ENCODE measurements at places on chromosomes 2 and 18.
A peak's percentile ranks its signal among the peaks of the same experiment; 100 is the strongest.

GRCh38 chr2:100235098-100235497 is 87.2 kb downstream of the LONRF2 start:
- no peak for DNase-seq

DNA sequence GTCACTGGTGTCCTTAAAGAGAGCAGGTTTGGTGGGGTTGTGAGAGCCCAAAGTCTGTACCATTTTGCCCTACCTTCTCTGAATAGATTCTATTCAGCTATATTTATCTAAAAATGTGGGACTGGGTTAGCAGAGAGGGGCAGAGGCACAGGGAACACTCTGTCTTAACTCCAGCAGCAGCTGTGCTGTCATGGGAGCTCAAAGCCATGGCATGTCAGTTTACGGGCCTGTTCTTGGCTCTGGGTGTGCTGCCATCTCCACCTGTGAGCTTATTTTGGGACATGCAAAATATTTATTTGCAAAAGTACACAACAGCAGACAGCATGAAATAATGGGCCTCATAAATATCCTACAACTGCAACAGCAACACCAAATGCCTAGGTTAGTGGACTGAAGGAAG is 129.6 kb upstream of the KCTD1 start:
- DNase-seq: no peak

- DNase-seq: peak; percentile 83
These were observed 141.9 kb upstream of the LGALSL start for GRCh38 chr2:64311948-64312621.

DNA sequence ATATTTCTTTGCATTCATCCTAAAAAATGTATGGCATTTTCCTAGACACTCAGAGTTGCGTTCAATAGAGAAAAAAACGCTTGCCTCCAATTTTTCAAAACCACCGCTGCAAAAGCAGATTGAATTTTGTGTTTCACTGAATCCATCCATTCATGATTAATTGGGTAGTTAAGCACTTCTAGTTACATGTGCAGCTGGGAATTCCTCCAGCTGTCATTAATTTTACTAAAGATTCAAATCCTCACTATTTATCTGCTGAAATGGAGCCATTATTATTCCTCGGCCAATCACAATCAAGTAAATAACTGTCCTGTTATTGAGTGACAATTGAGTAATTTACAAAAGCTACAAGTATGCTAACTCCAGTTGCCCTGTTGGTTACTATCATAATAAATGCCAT is 75.8 kb upstream of the ARL5A start:
- DNase-seq: no peak

- DNase-seq: peak; percentile 38
These were observed 154.0 kb upstream of the MAP3K20 start for GRCh38 chr2:172921532-172922236.

GRCh38 chr2:201953880-201954279 is 79.8 kb upstream of the FZD7 start:
- no peak for DNase-seq

DNA sequence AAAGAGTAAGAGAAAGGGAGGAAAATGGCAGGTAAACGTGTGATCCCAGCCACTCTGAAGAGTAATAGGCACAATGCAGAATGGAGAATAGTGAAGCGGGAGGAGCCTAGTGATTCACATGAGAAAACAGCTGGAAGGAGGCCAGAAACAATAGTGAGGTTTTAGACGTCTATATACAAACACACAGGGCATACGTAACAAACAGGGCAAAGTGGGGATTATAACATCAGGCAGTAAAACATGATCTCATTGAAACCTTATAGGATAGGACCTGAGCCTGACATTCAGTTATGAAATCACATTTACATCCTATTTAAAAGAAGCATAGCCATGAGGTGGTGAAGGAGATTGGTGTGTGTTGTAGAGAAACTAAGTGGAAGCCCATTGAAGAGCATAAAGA is 33.0 kb upstream of the GATA6 start:
- peak; percentile 1 for DNase-seq

DNA sequence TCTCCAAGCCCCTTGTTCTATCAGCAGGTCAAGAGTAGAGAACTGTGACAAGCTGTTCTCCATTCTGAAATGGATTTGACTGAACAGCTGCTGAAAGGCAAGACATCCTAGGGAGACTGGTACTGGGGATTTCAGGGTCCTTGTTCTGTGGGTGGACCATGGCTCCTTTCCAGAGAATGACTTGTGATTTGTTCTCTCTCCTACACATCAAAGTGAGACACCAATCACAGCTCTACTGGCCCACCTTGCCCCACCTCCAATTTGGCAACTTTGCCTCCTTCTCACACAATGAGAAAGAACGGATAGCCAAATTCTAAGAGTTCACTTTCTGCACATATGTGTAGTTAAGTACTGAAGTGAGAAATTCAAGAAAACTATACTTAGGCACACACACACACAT is 67.4 kb downstream of the BCL11A start:
- peak; percentile 53 for DNase-seq

DNA sequence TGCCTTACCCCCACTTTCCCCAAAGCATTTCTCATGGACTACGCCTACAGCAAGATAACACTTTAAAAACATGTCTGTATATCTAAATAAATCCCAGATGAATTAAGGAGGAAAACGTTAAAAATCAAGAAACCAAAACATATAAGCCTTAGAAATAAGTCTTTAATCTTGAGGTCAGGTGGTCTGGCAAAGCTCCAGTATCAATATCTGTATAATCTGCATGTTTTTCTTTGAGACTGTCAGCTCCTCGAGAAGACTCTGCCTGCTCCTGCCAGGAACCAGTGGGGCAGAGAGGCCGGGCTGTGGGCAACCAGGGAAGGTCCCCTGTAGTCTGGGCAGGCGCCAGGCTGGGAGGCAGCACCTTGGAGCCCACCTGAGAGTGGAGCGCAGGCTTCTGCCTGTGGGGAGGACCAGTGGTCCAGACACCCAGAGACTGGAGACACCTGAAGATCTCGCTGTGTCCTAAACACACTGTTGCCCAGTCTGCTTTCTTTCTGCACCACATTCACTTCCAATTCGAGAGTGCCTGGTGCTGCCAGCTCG is 291.0 kb upstream of the SOX11 start:
- no peak for DNase-seq

- no peak for DNase-seq
These were observed 31.0 kb downstream of the COL4A4 start for GRCh38 chr2:227132986-227133385.

- no peak for DNase-seq
These were observed 116.7 kb downstream of the PTRHD1 start for GRCh38 chr2:24676493-24676892.

GRCh38 chr2:29425866-29426265 is 310.7 kb downstream of the CLIP4 start:
- no peak for DNase-seq

GRCh38 chr2:12222554-12222953 is 476.1 kb downstream of the LPIN1 start:
- DNase-seq: no peak

DNA sequence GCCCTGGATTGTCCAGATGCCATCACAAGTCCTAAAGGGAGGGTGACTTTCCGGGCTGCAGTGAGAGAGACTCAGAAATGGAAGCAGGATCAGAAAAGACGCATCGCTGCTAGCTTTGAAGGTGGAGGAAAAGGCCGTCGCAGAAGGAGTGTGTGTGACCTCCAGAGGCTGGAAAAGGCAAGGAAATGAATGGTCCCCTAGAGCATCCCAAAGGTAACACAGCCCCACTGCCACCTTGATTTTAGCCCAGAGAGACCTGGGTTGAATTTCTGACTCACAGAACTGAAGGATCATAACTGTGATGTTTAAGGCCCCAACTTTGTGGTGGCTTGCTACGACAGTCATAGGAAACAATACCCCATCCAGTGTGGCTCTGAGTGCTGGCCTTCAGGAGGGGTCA is 8.6 kb upstream of the NCK2 start:
- DNase-seq: no peak

- no peak for DNase-seq
These were observed 19.3 kb downstream of the SPRED2 start for GRCh38 chr2:65413106-65413505.

GRCh38 chr2:189870381-189871085 is 86.3 kb downstream of the PMS1 start:
- no peak for DNase-seq

DNA sequence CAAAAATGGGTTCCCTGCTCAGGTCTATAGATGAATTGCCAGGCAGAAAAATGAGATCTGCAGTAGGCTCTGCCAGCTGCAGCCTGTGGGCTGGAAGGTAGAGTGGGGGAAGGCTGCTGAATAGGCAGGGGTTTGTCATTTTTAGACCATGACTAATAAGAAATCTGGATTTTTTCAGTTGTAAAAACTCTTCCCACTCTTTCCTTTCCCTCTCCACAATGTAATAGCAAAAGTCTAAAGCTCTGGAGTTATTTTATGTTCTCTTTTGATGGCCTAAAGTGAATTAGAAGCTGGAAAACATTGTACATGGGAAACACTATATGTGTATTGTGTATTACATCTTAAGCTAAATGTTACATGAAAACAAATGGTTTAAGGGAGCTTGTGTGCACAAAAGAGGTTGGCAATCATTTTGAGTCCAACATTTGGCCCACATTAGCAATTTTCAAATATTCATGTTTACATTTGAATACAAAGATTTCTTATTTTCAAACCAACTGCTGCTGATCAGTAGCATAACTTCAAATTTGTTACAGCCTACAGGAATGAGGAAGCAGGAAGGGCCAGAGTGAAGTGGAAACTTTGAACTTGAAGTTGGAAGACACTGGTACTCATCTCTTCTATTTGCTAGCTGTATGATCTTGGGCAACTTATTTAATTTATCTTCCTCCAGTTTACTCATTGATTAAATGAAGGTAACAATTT is 407.1 kb downstream of the SLC4A3 start:
- peak; percentile 82 for DNase-seq

DNA sequence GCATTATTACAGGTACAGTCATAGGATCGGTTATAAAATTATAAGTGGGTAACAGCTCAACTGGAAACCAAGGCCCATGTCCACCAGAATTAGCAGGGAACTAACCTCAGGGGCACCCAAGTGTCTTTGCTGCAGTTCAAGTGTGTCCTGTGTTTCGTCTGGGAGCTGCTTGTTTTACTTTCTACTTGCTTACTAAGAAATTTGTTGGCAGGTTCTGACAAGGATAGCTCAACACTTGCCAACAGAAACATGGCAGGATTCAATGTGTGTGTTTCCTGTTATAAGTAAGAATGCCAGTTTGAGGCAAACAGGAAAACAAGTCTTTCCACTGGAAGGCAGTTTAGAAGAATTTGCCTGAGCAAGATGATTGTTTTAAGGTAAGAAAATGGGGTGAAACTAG is 104.5 kb downstream of the EPHA4 start:
- DNase-seq: no peak

DNA sequence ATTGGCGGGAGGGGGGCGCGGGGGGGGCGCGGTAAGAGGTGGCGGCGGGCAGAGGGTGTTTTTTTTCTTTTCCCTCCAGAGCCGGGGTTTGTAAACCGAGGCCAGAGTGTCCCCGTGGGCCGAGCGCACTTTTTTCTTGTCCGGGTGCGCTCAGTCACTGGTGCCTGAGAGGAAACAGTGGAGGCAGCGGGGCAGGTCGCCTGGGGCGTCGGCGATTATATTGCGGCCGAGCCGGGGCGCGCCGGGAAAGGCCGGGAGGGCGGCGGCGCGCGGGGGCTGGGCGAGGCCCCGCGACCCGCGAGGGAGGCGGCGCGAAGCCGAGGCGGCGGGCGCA is 275 bp downstream of the HOXD8 start:
- no peak for DNase-seq

DNA sequence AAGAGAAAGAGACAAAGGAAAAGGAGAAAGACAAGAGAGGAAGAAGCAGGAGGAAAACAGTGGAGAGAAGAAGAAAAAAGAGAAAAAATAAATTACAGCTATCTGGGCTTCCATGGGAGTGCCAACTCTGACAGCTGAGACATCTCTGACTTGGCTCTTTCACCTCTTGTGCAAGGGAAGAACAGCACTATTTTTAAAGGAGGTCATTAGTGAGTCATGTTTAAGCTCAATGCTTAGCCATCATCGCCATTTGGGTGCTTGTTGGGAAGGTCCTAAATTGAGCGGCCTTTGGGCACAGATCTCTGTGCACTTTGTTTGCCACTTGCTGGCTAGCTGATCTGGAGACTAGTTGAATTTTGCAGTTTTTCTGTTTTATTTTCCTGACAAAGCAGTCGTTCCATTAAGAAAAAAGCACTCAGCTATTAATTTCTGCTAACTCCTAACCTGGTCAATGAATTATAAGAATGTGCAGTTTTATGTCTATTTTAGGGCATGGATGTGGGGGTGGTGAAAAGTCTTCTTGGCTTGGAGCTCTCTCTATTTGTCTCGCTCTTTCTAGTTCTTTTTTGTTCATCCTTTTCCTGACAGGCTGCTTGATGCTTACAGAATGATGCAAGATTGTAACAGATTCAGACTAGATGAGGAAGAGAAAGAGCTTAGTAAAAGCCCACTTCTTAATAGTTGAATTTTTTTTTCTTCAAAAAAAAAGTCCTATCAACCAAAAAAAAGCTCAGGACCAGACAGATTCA is 231.5 kb downstream of the SLC8A1 start:
- DNase-seq: peak; percentile 72

DNA sequence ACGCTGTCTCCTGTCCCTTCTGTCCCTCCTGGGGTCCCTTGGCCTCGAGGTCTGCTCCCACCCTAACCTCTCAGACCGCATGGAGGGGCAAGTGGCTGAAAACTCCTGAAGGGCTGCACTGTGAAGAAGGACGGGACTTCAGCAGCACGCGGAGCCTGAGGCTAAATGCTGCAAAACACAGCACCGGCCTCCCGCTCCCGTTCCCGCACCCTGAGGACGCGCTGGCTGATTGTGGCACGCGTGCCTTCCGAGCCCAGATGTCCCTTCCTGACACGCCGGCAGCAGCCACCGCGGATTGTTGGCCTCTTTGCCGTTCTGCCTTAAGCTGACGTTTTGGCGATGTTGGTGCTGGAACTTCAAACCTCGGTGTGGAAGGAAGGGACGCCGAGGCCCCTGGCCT is 125.9 kb upstream of the CTDP1 start:
- no peak for DNase-seq

All from fibroblast of skin of right biceps (primary cell).